ENCODE measurements at places on chromosomes 1 and 21.
A peak's percentile ranks its signal among the peaks of the same experiment; 100 is the strongest.

DNA sequence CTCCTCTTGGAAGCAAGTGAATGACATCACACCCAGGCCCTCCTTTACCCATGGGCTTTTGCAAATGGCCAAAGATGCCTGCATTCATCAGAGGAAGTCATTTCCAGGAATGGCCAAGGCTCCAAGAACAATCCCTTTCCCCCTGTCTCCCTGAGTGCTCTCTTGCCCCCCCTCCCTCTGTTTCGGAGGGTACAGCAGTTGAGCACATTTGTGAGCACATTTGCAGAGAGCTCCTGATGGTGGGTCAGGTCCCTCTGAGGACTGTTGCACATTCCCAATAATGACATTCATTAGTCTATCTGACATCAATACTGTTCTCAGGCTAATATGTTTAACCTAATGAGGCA, 113.4 kb downstream of the MATN1 start:
- no peak for DNase-seq

GRCh38 chr1:46587069-46587468, 17.0 kb downstream of the MKNK1 start:
- no peak for DNase-seq

GRCh38 chr1:168752171-168752832, 23.3 kb upstream of the DPT start:
- DNase-seq: peak; percentile 13

GRCh38 chr1:88191917-88192316, 492.2 kb upstream of the PKN2 start:
- DNase-seq: no peak

DNA sequence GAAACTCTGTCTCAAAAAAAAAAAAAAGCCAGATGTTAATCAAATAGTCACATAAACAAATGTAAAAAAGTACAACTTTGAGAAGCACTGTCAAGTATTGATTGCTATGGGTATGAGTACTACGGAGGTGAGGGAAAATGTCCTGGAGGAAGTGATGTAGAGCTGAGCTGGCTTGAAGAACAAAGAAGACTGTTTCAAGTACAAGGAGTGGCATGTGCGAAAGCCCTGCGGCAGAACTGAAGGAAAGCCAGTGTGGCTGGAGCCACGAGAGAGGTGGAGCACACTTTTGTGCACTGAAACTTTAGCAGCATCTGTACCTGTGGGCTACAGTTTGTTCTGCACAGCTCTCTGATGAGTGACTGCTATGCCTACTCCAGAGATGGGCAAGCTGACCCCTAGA, 5.4 kb upstream of the RPS6KA1 start:
- DNase-seq: no peak

- DNase-seq: no peak
These were observed 253.3 kb upstream of the ADGRL2 start for GRCh38 chr1:81547261-81547911.

DNA sequence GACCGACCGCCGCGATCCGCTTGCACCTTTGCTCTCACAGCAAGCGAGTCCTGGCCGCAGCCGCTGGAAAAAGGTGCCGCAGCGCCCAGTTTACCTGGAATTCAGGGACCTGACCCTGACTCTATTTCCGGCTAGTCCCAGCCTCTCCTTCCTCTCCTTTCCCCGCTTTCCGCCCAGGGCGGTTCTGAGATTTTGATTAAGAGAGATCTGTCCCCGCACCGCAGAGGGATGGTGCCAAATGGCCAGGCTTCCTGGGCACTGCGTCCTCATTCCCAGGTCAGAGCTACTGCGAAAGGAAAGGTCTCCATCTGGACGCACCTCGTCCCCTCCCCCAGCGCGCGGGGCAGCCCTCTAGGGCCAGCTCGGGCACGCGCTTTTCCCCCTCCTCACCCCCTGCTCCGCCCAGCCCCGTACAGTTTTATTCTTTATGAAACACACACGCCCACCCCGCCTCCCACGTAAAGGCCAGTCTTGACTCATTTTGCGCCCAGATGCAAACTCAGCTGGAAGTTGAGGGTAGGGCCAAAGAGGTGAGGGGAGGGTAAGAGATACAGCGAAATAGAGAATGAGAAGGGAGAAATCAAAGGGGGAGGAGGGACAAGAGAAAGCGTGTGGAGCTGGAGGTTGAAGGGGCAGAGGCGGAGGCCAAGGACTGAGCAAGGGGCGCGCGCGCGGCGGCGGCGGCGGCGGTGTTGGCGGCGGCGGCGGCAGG, 411.8 kb upstream of the ESRRG start:
- DNase-seq: no peak

GRCh38 chr1:9577423-9577822, 11.3 kb upstream of the TMEM201 start:
- no peak for DNase-seq

- DNase-seq: no peak
These were observed 120.3 kb downstream of the TM2D1 start for GRCh38 chr1:61604684-61605083.

DNA sequence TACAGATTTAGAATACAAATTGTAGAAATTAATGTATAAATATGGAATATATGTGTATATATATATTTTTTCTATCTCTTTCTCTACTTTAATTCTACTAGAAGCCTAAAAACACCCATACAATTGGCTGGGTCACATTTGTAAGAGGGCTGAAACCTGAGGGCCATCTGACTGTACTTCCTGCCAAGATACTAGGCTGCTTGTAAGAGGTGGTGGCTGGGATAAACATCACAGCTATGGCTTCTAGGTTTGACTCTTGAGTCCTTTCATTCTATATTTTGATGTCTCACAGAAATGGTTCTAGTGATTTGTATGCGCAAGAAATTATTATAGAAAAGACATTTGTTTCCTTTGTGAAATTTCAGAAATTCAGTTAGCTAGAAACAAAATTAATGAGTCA, 1155.2 kb upstream of the B3GALT2 start:
- no peak for DNase-seq

DNA sequence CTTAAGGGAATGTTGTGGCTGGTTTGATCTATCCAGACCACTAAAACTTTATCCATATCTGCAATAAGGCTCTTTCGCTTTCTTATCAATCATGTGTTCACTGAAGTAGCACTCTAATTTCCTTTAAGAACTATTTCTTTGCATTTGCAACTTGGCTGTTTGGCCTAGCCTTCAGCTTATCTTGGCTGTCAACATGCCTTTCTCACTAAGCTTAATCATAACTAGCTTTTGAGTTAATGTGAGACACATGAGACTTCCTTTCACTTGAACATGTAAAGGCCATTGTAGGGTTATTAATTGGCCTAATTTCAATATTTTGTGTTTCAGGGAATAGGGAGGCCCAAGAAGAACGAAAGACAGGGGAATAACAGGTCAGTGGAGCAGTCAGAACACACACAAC, 124.7 kb downstream of the TNFSF18 start:
- DNase-seq: no peak

DNA sequence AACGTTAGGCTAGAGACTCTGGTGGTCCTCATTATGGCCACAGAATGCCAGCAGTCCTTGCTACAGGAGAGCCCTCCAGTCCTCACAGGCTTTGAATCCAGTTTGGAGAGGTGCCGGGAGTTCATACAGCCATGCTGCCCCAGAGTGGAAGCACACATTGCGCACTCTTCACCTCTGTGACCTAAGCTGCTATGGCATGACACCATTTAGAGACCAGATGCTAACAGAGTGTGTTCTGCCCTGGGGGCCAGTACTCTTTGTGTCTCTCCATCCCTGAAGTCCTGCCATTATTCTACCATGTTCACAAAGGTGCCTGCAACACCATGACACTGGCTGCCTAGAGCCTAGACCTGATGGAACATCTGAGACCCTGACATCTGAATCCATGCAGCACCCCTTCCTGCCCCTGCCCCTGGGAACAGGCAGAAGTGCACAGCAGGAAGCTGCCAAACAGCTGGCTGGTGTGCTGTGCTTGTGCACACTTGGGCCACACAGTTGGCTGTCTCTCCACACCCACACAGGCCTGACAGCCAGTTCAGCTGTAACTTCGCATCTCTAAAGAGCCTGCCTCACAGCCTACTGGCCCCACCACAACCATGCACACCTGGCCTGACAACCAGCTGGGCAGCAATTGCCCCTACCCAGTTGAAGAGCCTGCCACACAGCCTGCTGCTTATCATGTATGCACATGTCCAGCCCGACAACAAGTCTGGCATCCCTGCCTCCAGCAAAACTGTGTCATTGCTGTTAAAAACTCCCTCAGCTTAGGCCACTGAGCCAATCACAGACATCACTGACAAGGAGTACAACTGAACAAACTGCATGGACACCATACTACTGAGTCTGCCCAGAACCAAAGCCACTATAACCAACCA, 49.1 kb downstream of the MCOLN2 start:
- no peak for DNase-seq

GRCh38 chr1:231312432-231312788, 25.2 kb downstream of the EXOC8 start:
- no peak for DNase-seq

DNA sequence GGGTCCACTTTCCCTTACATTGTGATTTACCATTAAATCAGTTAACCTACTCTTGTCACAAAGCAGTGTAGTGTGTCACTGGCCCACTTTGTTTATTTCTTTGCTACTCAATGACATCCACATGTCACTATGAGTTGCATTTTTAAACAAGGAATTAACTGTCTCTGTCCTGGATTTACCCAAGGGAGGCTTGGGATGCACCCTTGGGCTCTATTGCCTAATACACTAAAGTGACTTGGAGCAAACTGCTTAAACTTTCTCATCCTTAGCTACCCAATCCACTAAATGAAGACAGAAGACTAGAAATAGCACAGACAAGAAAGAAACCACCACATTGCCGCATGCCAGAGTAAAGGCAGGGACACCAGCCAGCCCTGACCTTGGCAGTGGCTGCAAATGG, 136.2 kb upstream of the TIAM1 start:
- DNase-seq: no peak

- DNase-seq: peak; percentile 49
These were observed 81.9 kb downstream of the FGGY start for GRCh38 chr1:59378621-59379370.

- DNase-seq: no peak
These were observed 78.1 kb upstream of the PTBP2 start for GRCh38 chr1:96643519-96643918.

- DNase-seq: peak; percentile 27
These were observed 5.1 kb upstream of the GNG12 start for GRCh38 chr1:67838180-67838910.

DNA sequence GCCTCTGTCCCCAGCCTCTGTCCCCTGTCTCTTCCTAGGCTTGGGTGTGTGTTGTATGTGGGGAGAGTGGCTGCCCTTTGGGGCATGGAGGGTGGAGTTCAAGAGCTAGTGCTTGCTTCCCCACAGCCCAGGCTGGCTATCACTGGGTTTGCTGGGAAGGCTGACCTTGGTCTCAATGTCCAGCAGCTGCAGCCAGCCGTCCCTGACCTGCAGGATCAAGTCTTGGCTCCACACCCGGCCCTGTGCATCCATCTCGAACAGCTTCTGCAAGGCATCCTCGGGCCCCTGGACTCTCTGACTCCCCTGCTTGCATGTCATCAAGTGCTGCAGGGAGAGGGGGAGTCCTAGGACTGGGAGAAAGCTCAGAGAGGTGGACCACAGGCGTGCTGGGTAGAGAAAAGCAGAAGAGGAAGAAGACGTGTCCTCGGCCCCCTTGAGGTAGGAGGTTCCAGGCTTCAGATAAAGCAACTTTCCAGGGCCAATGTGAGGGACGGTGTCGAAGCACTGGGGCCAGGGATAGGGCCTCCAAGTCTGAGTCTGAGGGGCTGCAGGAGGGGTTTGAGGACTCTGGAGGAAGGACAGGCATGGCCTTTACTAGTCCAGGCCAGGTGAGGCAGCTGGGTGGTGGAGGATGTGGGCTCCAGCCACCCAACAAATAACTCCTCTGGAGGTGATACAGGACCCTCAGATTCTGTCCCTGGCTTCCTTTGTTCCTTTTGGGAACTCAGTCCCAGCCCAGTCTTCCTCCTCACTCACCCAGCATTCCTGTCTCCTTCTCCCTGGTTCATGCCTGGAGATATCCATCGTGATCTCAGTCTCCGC, 4.0 kb downstream of the EPS8L3 start:
- no peak for DNase-seq

DNA sequence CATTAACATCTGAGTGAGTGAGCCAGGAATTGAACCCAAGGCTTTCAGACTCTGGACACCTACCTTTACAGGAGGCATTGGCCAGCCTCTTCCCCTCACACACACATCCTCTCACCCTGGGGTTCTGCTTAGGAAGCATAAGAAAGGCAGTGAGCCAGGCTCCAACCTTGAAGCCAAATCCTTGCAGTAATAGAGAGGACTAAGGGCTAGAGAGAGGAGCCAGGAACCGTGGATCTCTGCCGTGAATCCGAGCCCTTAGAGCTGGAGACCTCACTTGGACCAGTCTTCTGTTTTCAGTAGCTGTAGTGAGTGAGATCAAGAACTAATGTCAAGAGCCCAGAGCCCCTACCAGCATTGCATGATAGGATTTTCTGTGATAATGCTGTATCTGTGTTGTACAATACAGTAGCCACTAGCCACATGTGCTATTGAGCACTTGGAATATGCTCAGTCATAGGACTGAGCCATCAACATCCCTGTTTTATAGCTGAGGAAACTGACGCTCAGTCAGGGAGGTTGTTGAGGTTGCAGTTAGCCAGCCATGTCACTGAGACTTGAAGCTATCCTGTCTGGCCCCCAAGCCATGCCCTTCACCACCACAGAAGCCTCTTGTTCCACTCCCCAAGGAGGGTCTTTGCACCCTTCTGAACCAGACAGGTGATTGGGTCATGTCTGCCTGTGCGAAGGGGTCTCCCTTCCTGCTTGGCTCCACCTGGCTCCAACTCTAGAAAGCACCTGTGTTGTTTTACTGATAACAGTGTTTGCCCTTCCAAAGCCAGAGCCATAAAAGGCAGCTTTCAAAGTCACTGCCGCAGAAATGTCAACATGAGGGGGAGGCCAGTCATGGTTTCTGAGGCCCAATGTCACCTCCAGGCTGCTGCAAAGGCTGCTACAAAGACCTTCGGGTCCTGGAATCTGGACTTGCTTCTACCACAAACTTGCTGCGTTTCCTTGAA, 101.1 kb upstream of the JUN start:
- DNase-seq: no peak

GRCh38 chr1:36351227-36351977, 28.0 kb upstream of the EVA1B start:
- peak; percentile 93 for DNase-seq

GRCh38 chr1:53696571-53696970, 42.4 kb downstream of the GLIS1 start:
- no peak for DNase-seq

DNA sequence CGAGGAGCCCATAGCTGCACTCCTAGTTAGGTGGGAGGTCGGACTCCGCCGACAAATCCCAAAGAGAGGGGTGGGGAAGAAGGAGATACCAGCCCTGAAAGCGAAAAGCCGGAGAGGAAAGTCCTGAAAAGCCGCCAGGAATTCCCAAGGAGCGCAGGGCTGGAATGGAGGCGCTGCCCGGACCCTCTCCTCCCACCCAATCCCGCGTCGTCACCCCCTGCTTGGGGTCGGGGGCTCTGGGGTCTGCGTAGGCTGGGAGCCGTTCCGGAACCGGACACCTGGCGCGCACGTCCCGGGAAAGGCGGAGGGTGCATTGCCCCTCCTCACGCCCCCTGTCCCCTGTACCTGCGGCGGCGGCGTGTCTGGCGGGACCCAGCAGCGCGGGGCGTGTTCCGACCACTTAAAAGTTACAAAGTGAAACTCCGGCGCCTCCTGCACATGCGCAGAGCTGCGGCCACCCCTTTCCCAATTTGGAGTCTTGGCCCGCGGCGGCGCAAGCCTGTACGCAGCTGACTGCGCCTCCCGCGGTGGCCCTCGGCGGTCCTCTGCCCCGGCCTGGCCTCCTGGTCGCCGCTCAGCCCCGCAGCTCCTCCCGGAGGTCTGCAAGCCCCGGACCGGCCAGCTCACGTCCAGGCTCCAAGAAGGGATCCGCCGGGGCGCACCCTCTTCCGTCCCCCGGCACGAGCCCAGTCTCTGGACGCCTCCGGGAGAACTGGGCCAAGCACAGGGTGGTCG, at the start of gene TMEM63A:
TMEM63A (minus strand) TSS at position 422 of the 735 bp plus-strand sequence. CDS start 4,800 bp downstream, outside the sequence.
- DNase-seq: peak; percentile 83
